ENCODE measurements at places on chromosomes 3 and 15.

GRCh38 chr15:79523266-79523665, 91.1 kb downstream of the MINAR1 start:
- no peak for DNase-seq

- no peak for DNase-seq
Observed at GRCh38 chr15:51223771-51224229, 114.6 kb downstream of the CYP19A1 start.

- DNase-seq, result no peak
Observed at GRCh38 chr15:38391191-38391590, 62.7 kb upstream of the FAM98B start.

GRCh38 chr3:131361464-131362421, 19.8 kb upstream of the NUDT16 start:
- no peak for DNase-seq

DNA sequence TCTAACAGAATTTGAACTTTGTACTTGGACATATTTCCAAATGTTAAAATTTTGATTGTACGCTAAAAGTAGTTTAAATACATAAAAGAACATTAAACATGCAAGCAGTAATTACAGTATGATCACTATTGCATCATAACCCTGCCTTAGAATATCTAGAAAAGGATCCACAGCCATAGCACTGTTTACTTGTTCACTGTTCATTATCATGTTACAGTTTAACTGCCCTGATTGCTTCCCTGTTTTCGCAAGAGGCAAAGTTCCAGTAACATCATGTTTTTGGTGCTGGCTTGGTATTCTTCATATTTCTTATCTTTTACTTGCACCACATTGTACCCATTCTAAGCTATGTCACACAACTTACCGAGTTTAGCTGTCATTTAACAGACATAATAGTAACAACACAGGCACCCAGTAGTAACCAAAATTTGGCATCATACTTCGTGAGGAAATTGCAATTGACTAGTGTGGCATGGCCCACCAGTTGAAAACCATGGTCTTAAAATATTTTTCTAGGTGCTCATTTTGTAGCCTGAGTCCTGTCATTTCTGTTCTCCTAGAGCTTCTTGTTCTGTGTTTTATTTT, 13.3 kb upstream of the TMEM87A start:
- DNase-seq, result no peak

DNA sequence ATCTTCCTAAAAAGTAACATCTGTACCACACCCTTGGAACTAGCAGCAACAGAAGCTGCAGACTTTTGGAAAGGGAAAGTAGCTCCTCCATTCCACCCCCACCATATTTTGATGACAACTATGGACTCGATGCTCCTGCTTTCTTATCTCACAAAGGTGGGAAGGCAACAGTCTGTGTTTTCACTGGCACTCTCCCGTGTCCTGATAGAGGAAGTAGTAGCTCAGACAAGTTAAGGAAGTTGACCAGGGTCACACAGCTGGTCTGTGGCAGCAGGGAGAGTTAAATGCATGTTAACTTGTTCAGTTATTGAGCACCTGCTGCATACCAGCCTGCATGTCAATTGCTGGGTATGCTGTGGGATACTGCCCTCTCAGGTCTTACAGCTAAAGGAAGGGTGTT, 33.1 kb downstream of the BHLHE40 start:
- no peak for DNase-seq

GRCh38 chr15:98790270-98790669, 141.9 kb downstream of the IGF1R start:
- no peak for DNase-seq

- DNase-seq, result no peak
Observed at GRCh38 chr15:32872621-32873283, 154.9 kb downstream of the GREM1 start.

DNA sequence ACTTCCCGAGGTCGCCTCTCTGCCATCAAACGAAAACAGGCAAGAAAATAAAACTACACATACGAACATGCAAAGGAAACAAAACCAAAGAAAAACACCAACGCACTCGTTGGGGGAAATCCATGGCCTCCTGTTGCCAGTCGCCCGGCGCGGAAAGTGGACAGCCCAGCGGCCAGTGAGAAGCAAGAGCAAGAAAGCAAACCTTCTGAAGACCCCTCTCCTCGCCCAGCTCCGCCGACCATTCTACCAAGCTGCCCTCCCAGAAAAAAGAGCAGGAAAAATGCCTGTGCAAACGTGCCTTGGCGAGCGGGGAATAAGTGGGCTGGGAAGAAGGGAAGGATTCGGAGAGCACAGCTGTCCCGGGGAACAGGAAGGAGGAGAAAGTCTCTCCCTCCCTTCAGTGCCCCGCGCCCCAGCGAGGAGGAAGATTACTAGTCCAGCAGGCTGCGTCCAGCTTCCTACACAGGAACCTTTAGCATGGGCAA, 802 bp upstream of the NECTIN3 start:
- DNase-seq, result no peak

- no peak for DNase-seq
Observed at GRCh38 chr3:9124730-9125129, 124.7 kb downstream of the SRGAP3 start.

- DNase-seq, result no peak
Observed at GRCh38 chr15:58506783-58507668, 75.2 kb downstream of the LIPC start.

DNA sequence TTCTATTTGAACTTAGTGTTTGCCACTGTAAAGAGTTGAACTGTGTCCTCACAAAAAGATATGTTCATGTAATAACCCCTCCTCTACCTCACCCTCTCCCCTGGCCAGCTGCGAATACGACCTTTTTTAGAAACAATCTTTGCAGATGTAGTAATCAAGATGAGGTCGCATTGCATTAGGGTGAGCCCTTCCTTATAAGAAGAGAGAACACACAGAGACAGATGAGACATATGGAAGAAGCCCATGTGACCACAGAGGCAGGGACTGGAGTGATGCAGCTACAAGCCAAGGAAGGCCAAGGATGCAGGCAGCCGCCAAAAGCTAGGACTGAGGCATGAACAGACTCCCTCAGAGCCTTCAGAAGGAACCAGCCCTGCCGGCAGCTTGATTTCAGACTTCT, 27.6 kb downstream of the GPR176 start:
- no peak for DNase-seq

DNA sequence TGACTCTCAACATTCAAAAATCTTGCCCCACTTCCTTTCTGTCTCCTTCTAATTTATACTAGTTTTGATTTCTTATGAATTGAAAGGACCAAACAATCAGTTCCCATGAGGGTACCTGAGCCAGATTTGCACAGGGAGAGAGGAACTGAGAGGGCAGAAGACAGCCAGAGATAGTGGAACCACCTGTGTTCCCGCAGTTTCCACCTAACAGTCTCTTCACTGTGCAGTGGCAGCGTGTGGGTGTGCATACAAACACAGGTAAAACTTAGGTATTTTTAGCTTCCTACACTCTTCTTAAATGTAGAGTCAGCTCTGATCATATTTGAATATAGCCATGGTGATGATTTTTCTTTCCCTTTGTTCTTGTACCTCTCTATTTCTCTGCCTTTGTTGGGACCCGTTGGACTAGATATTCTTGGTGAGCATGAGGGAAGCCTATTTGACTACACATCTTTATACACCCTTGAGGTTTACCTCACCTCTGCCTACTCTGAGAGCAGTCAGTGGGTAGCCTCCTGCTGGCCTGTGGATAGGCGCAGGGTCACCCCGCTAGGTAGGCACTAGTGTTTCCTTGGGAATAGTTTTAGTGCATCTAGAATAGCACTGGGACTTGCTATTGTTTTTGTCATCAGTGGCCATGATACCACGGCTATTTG, 58.8 kb downstream of the MAP3K13 start:
- no peak for DNase-seq

- DNase-seq, result no peak
Observed at GRCh38 chr15:60223176-60223575, 174.6 kb downstream of the ANXA2 start.

- DNase-seq, result no peak
Observed at GRCh38 chr3:87422333-87422732, 145.9 kb upstream of the POU1F1 start.

- no peak for DNase-seq
Observed at GRCh38 chr3:141050576-141051442, at the start of gene SPSB4. SPSB4 (plus strand) TSS chr3:141051347; CDS start chr3:141066105, 14,758 bp downstream.

DNA sequence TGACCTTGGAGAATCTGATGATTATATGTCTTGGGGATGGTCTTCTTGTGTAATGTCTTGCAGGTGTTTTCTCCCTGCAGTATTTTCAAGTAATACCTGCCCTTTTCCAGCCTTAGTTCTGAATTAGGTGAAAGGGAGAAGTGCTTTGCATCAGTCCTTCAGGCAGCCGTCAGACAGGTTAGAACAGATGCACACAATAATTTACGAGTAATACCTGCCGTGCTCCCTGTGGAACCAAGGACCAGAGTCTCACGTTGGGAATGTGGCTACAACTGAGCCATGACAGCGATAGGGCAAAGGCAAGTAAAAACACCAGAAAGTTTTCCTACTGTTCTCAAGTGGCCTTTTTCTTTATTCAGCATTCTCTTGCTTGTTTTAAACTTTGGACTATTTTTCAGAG, 69.1 kb downstream of the CHCHD6 start:
- no peak for DNase-seq

DNA sequence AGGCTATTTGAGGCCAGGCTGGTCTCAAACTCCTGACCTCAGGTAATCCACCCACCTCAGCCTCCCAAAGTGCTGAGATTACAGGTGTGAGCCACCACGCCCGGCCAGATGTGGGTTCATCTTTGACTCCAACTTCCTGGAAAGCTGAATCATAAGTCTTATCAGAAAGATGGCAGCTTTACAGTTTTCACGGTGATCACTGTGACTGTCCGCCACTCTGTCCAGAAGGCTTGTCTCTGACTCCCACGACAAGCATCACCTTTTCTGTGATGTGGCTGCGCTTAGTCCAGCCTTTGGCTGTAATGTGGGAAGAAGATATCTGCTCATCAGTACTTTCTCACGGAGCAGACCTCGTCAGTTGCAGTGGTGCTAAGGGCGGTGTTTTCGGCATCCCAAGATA, 527.7 kb downstream of the GABRG3 start:
- no peak for DNase-seq

DNA sequence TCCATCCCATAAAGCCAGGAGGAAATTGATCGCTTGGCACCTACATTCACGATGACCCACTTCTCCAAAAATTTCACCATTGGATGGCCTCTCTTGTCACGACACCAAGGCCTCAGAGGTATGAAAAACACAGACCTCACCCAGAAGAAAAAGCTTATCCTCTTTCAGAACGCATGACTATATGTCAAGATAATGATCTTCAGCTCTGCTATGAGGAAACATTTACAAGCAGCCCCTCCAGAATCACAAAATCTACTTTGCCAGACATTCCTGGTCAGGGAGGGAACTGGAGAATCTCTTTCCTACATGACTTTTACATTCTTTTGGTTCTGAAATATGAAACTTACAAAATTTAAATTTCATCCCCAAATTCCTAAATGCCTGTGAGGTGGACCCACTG, 122.7 kb downstream of the WNT5A start:
- DNase-seq, result no peak

- DNase-seq, result no peak
Observed at GRCh38 chr15:45084163-45084562, 29.8 kb downstream of the DUOX2 start.

GRCh38 chr15:51180011-51180410, 85.3 kb upstream of the TNFAIP8L3 start:
- DNase-seq, result no peak

DNA sequence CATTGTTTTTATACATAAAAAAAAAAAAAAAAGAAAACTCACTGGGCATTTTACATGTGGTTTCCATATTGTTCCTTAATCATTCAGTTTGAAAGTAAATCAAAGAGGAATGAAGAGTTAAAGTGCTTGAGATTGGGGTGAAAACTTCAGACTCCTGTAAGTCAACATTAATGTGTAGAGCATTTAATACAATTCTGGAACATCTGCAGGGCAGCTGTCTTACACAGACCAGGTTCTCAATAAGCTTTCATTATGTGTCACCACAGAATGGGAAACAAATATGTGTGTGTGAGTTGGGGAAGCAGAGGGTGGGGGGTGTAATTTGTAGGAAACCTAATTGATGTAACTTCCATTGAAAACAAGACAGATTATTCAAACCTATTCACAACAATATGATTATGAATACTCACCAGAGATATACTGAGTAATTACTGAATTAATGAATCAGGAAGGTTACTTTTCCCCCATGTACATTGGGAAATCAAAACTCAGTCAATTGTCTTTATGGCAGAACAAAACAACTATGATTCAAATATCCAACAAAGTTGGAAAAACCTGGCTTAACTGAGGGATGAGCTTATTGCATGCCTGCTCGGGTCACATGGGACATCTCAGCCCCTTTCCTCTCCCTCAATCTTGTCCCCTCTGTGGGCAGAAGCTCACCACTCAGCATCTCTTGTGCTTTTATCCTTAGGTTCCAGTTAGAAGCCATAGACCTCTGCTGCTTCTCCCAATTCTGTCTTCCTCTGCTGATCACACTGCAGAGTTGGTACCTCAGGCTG, 281.2 kb upstream of the THBS1 start:
- DNase-seq, result no peak

- DNase-seq, result no peak
Observed at GRCh38 chr15:71449956-71450355, 334.7 kb downstream of the THSD4 start.

- DNase-seq, result no peak
Observed at GRCh38 chr3:9507586-9508578, 45.7 kb downstream of the LHFPL4 start.

DNA sequence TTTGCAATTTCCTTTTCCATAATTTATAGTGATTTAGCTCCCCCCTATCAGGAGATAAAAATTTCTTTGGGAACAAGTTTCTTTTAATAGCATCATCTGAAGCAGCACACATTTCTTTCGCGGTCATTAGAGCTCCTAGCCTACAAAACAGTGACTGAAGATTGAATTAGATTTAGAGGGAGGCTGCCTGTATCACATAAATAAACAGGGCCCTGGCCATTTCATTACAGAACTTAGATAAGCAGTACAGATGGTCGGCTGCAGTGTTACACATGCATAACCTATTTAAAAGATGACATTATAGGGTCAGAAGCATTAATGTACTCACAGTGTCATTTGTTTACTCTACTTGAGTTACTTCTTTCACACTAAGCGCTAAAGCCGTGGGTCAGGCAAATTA, 81.4 kb upstream of the SLC25A26 start:
- DNase-seq, result no peak

DNA sequence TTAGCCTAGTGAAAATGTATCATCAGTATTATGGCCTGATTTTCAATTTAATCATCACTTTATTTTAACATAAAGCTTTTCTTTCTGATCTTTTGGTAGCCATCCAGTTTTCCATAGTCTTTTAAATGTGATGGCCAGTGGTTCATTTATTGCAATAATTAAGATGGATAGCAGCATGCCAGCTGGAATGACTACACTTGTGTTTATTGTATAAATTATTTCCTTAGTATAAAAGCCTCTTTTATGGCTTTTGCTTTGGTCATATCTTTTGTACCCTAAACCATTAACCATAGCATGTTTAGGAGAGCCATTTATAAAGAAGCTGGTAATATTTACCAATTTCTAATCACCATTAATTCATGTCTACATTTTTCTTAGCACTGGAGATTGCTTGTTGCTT, 31.7 kb downstream of the ALCAM start:
- no peak for DNase-seq
